ENCODE measurements at places on chromosomes 16 and 17.

DNA sequence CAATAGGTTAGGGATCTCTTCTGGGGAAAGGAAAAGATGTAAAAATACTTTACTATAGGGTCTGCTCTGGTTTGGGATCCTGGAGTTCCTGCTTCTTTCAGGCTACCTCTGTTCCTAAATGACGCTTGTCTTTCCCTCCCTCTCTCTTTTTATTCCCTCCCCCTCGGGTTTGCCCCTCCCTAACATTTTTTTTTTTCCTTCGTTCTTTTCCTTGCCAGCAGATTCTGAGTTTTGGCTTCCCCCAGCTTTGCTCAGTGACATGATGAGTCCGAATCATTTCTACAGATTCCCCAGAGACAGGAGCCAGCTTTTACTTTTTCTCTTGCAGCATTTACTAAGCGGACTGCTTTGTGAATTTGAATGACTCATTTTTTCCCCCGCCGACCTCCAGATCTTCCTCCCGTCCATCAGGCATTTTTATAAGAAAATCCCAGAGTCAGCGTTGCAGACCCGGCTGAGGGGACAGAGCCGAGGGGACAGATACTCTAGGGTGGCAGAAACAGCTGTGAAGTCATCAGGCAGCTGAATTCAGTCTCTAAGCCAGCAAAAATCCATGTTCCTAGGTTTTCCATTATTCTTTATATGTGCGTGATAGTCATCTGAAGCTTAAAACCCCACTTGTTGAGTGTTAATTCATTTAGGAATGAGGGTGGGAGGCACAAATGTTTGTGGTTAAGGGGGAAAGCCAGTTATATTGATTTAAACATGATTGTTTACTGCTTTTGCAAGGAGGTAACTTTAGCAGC lies at the start of gene TMEM100:
Gene TMEM100 (minus strand): TSS at position 123 of the 746 bp plus-strand sequence. CDS start 1,794 bp downstream, outside the sequence.
- DNase-seq = no peak

GRCh38 chr17:51674579-51675255 lies 414.4 kb downstream of the UTP18 start:
- no peak for DNase-seq

DNA sequence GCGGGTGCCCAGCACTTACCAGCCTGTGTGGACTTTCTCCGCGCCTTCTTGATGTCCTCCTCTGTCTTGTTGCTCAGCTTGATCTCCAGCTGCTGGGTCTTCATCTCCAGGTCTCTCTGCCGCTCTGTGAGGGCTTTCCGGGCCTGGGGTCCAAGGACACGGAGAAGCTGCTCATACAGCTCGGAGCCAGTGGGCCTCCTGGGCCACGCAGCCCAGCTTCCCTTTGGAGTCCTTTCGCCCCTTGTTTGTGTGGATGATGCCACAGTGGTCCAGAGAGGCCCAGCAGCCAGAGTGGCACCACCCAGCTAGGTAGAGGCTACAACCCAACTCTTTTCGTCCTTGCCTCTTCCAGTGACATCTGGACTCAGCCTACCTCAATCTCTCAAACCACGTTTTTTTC lies 20.4 kb upstream of the RCVRN start:
- no peak for DNase-seq

DNA sequence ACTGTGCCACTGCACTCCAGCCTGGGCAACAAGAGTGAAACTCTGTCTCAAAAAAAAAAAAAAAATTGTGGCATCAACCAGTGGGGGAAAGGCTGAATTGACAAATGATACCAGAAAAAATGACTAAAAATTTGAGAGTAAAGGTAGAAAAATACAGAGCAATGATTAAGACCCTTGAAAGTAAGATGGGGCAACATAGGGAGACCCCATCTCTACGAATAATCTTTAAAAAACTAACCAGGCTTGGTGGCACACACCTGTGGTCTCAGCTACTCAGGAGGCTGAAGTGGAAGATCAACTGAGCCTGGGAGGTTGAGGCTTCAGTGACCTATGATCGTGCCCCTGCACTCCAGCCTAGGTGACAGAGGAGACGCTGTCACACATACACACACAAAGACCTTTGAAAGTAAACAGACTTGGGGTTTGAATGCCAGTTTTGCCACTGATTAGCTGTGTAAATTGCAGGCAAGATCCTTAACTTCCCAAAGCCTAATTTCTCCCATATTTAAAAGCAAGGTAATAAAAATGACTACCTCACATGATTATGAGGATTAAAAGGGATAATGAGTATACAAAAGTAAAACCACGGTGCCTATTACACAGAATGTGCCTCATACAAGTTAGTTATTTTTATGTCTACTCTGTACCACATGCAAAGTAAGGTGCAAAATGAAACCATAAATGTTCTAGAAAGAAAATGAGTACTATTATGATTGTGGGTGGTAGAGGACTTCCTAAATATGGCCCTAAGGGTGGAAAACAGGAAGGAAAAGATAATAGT lies 21.7 kb upstream of the PAFAH1B1 start:
- DNase-seq = no peak

DNA sequence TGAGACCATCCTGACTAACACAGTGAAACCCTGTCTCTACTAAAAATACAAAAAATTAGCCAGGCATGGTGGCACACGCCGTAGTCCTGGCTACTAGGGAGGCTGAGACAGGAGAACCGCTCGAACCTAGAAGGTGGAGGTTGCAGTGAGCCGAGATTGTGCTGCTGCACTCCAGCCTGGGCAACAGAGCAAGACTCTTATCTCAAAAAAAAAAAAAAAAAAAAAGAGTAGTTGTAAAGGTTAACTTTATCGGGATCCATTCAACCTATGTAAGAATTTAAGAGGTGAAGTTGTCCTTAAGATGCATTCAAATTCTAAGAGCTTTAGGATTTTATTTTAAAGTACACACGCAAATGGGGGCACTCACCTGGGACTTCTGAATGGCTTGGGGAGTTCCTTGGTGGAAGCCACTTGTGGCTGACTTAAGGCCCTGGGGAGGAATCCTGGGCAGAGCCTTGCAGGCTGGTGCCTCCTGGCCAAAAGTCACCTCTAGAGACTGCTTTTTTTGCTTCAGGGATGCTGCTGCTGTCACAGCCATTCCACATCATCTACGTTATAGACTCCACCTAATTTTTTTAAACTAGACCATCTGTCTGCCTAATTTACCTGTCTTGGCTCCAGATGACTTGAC lies 3.3 kb downstream of the CTCF start:
- no peak for DNase-seq

- no peak for DNase-seq
These were observed 2.3 kb upstream of the LHX1 start for GRCh38 chr17:36934692-36935630.

All from NCI-H1048 (cell line).